ENCODE measurements at places on chromosomes 6 and 20.

GRCh38 chr6:126261792-126262421, 78.0 kb upstream of the CENPW start:
- no peak for DNase-seq

DNA sequence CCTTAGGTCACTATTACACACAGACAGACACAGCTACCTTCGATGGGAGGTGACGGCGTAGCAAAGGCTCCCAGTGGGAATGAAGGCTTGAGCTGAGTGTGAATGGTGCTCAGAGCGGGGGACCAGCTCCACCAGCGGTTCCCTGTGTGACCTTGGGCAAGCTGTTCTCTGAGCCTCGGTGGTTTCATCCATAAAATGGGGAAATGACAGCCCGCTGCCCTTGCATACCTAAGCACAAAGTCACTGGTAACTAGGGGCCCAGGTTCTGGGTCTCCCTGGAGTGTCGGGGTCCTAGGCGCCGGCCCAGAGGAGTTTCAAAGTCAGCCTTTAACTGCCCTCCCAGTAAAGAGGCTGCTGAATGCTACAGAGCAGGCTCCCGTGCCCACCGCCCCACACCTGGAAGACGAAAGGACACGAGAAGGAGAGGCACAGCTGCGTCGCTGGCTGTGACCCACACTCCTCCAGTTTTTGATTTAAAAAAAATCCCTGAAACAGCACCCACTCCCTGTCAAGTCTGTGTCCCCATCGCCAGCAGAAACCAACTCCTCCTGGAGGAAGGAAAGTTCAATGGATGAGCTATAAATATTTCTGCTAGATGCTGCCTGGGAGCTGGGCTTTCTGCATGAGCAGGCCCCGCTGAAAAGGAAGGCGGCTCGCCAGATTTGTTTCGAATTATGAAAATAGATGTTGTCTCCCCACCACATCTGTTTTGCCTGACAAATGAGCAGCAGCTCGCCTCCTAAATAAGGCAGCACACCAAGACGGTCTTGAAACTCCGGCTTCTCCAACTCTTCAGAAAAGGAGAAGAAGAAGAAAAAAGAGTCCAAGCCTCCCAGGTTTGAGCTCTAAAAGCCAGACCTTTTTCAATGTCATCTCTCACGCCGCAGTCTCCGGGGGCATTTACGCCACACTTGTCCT, 27.4 kb downstream of the PMEPA1 start:
- no peak for DNase-seq

GRCh38 chr6:170453586-170454511, 99.3 kb downstream of the PSMB1 start:
- no peak for DNase-seq

GRCh38 chr6:29107758-29108157, at the start of gene OR2J3:
OR2J3 (plus strand) TSS chr6:29108058; CDS start chr6:29111891, 3,833 bp downstream.
- no peak for DNase-seq

- DNase-seq = no peak
Measured at GRCh38 chr20:35434085-35435005, 3.7 kb downstream of the GDF5 start.

DNA sequence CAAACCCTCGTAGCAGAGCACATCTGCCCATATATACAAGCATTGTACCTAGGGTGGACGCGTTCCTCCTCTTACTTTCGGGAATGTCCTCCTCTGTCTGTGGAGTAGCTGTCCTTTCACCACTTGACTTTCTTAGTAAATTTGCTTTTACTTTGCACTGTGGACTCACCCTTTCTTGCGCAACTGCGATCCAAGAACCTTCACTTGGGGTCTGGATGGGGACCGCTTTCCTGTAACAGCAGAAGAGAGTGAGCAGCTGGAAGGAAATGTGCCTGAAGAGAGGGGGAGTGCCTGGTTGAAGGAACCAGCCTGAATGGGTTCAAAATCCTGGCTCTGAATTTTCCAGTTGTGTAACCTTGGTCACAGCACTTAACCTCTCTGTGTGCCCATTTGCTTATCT, 40.1 kb upstream of the PMEPA1 start:
- no peak for DNase-seq

DNA sequence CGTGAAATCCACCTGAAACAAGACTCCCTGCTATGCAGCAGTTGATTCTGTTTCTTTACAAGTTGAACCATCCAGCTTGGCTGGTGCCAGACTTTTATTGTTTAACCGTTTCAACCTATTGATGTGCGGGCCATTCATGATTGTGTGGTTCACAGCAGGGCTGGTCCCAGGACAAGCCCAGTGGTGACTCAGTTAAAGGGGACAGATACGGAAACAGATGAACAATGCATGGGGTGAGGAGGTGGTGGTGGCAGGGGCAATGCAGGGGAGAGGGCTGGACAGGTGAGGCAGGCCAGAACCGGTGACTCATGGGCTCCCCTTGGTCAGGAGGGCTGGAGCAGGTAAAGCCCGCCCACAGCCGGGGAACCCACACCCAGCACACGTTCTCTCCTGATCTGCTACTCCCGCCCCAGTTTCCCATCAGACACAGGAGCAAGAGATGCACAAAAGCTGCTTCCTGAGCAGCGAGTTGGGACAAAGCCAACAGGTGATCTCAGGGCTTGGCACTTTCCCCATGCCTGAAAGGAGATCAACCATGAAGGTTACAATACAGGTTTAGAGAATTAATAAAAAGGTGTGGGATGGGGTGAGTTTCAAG, 232.2 kb downstream of the LY86 start:
- DNase-seq = no peak

GRCh38 chr20:46458866-46459750, 52.7 kb upstream of the ELMO2 start:
- no peak for DNase-seq

GRCh38 chr6:168129292-168130167, 50.5 kb upstream of the FRMD1 start:
- no peak for DNase-seq

DNA sequence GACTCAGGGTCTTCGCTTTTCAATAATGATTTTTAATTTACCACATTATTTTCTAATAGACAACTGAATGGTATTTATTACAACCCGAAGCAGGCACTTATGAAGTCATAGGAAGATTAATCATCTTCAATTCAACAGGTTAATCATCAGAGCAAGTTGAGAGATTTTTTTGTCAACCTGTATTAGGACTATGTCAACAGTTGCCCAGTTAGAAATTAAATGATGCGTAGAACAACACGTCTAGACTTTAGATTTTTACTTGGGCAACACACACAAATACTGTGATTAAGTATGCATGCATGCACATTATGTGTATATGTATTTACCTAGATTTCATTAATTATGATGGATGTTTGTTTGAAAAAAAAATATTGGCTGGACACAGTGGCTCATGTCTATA, 4.3 kb downstream of the ILRUN start:
- DNase-seq = no peak

Data from stimulated activated CD8-positive, alpha-beta memory T cell treated with anti-CD3 and anti-CD28 coated beads, Interleukin-15, amount 100 ng/mL, for 48 hours (primary cell).